SK-N-DZ (cell line): ENCODE measurements at places on chromosomes 3 and 15.

DNA sequence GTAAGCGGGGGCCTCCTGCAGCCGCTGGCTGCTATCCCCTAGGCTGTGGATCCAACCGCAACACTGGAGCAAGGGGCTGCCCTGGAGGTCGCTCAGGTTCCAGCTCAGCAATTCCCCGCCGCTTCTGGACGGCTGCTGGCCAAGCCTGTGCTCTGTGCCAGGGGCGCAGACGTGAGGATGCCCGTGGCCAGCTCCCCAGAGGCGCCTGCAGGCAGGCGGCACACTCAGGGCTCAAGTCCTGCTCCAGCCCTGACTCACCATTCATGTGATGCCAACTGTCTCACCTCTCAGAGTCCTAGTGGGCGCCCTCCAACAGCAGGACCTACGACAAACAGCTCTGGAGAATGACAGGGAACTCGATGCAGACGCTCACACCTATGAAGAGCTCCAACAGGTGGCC, 31.6 kb downstream of the KLHL25 start:
- DNase-seq: no peak

DNA sequence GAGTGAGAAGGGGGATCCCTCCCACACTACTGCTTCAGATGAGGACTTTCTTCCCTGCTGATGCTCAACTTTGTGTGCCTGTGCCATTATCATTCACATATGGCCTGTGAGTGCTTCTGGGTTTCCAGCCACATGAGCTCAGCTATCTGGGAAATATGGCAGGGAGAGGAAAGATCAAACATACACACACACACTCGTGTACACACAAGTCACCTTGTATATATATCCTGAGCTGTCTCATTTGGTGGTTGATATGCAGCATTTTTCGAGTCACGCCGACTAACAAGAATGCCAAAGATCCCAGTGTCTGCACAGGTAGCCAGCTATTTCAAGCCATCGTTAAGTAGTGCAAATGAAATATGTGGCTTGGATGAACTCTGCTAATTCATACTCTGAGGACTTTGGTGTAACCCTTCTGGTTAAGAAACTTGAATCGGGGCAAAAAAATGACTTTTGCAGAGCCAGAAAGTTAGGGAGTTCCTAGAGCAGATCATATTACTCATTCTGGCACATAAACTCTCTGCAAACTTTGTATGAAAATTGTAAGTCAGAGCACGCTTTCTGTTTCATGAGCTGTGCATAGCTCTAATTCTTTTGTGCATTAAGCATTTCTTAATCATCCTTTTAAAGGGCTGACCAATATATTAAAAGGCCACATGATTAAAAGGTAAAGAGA, 24.9 kb upstream of the WNT5A start:
- no peak for DNase-seq

DNA sequence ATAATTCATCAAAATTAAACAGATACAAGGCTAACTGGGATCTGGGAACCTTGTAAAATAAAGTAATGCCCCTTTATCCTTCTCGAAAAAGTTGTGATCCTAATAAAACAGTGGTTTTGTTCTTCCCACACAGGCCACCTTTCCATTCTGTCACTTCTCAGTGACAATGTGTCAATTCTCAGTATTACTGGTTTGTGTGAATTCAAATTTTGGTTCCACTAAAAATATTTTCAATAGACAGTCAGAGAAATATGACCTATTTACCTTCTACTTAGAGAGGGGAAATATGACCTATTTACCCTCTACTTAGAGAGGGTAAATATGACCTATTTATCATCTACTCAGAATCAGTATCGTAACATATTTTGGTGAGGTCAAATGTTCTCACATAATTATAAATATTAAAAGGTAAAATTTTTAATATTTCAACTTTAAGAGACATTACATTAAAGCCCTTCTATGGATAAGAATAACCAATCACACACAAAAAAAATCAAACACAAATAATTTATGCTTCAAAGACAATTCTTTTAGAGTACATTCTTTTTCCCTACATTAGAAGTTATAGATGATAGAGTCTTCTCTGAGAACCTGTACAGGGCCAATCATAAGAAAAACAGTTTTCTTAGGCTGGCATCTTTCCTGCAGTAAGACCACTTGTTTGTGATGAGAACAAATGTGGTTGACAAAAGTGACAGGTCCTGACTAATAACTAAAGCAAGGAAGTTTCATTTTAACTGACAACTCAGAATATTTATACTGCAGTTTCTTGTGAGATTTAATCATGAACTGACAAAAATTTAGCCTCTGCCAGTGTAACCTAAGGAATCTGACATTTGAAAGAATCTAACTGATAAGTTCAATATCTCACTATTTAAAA, 323.3 kb downstream of the DIPK2A start:
- no peak for DNase-seq

- DNase-seq: no peak
These were observed 165.7 kb downstream of the P3H2 start for GRCh38 chr3:189954733-189955665.

GRCh38 chr15:80970018-80970657, 19.5 kb downstream of the MESD start:
- peak; percentile 62 for DNase-seq

DNA sequence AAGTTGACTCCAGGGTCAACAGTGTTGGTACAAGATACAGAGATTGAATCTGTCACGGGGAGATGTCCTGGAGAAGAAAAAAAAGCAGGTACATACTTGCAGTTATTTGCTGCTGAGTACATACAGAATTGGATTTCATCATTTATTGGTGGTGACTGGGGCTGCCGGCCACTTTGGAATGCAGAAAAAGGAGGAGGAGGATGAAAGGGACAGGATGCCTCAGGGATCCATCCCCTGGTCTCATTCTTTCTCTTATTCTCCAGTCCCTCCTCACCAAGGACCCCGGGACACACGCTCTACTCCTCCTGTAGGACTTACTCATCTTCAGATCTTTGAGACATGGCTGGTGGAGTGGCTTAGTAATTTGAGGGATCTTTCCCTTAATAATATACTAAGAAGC, 30.0 kb upstream of the MEIS2 start:
- DNase-seq: peak; percentile 27

- DNase-seq: peak; percentile 83
These were observed 880 bp upstream of the CHRNA7 start for GRCh38 chr15:32029409-32029861.

GRCh38 chr15:96598514-96598913, 268.0 kb downstream of the NR2F2 start:
- no peak for DNase-seq

- no peak for DNase-seq
These were observed 2.7 kb downstream of the AMIGO3 start for GRCh38 chr3:49716691-49717210.

GRCh38 chr3:50192689-50193141, 1.3 kb downstream of the GNAT1 start:
- peak; percentile 68 for DNase-seq

GRCh38 chr15:59501597-59501996, 63.6 kb downstream of the FAM81A start:
- peak; percentile 42 for DNase-seq

DNA sequence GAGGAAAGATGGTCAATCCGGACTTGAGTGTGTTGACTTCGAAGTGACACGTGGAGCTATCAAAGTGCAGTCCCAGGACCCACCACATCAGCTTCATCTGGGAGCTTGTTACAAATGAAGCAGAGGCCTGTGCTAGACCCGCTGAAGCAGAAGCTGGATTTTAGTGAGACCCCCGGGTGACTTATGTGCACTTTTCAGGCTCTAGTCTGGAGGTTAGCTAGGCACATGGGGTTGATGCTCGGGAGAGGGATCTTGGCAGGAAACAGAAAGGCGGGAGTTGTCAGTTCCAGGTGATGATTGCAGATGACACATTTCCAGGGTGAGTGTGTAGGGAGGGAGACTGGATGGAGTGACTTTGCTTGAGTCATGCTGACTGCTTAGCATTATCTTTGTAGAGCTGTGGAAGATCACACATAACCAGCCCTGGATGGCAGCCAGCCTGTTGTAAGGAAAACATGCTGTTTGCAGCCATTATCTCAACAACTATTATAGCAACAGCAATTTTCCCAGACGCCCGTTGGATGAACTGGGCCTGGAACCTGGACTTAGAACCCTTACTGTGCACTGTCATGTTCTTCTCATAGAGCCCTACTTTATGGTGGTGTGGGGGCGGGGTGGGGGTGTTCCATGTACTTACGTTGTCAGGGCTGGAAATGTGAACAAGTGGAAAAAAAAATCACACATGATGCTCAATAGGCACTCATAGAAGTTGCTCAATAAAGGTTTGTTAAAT, 122.4 kb downstream of the THSD4 start:
- DNase-seq: no peak

GRCh38 chr3:45103753-45104714, 42.1 kb downstream of the CDCP1 start:
- no peak for DNase-seq

DNA sequence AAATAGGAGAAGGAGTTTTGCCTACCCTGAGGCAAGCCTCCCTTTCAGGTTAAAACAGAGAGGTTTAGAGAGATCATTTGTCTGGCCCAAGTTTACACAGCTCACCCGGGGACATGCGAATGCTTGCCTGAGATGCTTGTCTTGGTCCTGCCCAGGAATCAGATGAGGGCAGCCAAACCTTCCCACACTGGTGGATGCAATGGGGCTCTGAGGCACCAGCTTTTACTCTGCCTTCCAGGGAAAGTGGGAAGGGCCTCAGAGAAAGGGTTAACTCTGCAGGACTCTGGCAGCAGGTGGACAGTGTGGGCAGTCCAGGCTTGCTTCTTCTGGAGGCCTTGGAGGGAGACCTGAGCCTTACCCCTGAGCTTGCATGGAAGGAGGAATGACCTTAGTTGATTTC, 90.0 kb downstream of the LRRK1 start:
- DNase-seq: no peak

DNA sequence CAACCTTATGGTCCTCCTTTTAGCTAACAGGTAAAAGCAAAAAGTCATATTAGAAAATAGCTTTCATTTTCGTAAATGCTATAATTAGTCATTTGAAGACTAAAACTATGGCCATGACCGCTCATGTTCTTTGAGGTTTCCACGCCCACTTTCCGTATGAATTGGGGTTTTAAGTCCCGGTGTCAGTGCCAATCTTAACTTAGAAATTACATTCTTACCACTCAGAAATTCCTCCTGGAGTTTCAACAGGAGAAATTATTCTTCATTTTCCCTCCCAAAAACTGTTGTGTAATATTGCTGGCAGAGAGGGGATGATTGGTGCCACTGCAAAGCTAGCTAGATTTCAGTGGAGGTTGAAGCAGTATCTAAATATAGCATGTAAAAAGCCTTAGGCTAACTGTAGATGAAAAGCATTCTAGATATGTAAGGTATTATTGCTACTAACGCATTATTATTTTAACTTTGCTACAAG, 71.0 kb upstream of the MDFIC2 start:
- DNase-seq: no peak

- DNase-seq: peak; percentile 61
These were observed 484 bp downstream of the CNTN4 start for GRCh38 chr3:2099028-2099671.

GRCh38 chr3:16286161-16286560, 21.1 kb downstream of the OXNAD1 start:
- DNase-seq: no peak

- peak; percentile 63 for DNase-seq
These were observed 44.8 kb downstream of the CMTM8 start for GRCh38 chr3:32283304-32283703.

GRCh38 chr15:31345606-31346366, 19.2 kb downstream of the KLF13 start:
- no peak for DNase-seq

DNA sequence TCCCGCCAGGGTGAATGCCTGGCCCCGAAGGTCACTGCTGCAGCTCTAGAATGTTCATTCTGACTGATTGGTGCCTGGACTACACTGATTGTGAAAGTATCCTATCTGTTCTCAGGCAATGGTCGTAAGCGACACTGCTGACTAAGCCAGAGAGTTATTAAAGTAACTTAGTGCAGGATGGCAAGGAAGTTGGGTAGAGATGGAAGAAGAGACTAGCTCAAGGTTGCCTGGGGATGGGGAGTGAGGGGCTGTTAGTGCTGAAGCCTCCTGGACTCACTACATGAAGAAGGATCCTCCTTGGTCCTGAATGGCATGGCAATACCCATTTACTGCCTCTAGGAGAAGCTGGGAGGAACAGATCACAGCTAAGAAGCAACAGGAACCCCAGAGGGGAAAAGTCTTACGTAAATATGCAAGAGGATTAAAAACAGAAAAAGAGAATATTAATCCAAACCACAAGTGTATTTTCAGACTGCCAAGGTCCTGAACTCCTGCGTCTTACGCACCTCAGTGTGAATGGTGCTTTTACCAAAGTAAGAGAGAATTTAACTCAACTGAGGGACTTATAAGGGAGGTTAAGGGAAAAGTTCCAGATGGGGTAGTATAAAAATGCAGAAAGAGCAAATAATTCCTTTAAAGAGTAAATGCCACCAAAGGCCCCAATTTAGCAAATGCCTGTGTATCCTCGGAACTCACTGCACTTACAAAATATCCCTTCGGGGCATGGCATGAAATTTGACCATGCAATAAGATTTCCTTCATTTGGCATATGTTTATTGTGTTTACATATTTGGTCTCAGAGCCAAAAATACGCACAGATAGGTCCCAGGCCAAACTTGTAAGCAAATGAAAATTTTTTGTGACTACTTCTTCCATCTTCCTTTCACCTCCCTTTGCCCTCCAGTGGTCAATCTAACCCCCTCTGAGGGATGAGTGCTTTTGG, 64.0 kb upstream of the DGKG start:
- no peak for DNase-seq

DNA sequence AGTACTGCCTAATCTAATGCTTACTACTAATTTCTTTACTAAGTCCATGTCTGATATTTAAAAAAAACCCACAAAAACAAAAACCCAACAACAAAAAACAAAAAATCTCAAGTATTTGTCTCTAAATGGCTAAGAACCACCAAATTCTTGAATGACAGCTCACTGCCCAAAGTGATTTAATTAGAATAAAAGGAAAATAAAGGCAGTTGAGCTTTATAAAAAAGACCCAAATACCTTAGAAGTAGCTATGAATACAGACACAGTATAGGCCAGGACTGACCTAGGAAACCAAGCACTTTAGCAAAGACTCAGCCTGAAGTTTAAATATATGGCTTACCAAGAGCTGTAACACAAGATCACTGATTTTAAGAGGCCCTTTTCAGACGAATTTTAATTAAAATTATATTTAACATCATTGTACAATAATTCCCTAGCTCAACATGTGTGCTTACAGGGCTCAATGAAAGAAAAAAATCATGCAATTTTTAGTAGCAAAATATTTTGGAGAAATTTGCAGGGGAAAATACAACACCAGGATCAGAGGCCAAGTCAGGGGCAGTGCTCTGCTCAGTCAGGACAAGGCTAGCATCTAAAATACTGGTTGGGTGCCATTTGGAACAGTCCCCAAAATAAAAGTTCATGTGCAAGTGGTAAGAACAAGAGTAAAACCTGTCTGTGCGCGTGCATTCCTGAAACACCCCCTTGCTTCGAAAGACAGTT, 24.8 kb downstream of the UQCC5 start:
- no peak for DNase-seq

- no peak for DNase-seq
These were observed 23.1 kb upstream of the SKOR1 start for GRCh38 chr15:67801926-67802914.

DNA sequence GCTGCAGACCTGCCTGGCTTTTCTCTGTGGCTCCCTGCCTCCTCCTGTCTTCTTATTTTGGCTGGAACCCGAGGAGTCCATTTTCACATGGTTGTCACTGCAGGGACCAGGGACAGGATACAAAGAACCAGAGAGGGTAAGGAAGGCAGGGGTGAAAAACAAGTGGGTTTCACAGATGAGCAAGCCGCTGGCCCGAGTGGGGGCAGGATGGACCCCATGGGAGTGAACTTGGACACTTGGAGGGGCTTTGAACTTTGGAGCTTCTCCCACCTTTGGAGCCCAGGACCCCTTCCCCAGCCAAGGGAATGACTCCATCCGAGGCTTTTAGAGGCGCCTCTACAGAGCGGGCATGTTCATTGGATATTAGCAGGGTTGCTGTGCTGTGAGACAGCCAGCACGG, 26.9 kb upstream of the ADCY5 start:
- DNase-seq: no peak
